ENCODE measurements at places on chromosomes 3 and 15. TPM values are rescaled to one million over a fixed set of nuclear protein-coding genes. Genes with fewer than 3 reads are reported as not detected.

PLA2G4D gene
- total RNA-seq = not detected

SLC28A1 gene
- not detected for total RNA-seq

DNAH12 gene
- total RNA-seq = not detected

- H3K27me3 ChIP-seq = peaks cover 3% of the 10 kb centered on the region
- H3K4me3 ChIP-seq = no peak overlapping the region
- H3K4me1 ChIP-seq = peaks cover 2% of the 10 kb centered on the region
- H3K36me3 ChIP-seq = no peaks in the 10 kb centered on the region
These were observed 79.4 kb downstream of the POLR2M start for GRCh38 chr15:57785959-57786358.

DNA sequence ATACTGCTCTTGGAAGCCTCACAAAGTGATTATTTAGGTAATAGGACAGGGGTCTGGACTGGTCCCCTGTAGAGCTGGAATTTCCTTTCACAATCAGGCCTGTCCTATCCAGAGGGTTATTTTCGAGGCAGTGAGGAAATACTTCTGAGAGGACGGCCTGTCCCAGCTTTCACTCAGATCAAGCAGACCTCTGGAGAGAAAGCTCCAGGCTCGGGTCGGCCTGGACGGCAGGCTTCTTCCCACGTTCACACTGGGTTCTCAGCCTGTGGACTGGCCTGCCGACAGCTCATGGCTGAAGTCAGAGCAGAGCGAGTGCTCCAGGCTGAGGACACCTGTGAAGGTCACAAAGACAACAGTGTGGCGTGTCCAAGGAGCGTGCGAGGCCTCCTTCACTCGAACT, 405.3 kb downstream of the VPS13C start:
- peaks cover 8% of the 10 kb centered on the region for H3K27me3 ChIP-seq
- no peak for DNase-seq
- H3K4me1 ChIP-seq = no peaks in the 10 kb centered on the region
- H3K4me3 ChIP-seq = no peak overlapping the region
- no peak overlapping the region for H3K27ac ChIP-seq

DNA sequence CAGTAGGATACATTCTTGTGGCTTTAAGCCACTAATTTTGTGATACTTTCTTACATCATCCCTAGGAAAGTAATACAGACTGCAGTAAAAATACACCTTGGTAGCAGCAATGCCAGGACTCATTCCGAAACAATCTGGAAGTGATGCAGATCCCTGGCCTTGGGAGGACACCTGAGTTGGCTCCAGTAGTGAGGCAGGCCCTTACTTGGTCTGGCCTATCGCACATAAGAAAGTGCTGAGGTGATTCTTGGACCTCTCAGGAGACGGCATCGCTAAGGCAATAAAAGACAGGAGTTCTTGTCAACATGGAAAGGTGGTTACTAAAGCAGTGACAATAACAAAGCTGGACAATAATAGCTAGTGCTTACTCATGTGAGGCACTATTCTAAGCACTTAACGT, 126.5 kb downstream of the SUCNR1 start:
- no peaks in the 10 kb centered on the region for H3K36me3 ChIP-seq
- no peak overlapping the region for H3K27ac ChIP-seq
- H3K4me1 ChIP-seq = no peaks in the 10 kb centered on the region
- DNase-seq = no peak
- H3K4me3 ChIP-seq = no peak overlapping the region

DNA sequence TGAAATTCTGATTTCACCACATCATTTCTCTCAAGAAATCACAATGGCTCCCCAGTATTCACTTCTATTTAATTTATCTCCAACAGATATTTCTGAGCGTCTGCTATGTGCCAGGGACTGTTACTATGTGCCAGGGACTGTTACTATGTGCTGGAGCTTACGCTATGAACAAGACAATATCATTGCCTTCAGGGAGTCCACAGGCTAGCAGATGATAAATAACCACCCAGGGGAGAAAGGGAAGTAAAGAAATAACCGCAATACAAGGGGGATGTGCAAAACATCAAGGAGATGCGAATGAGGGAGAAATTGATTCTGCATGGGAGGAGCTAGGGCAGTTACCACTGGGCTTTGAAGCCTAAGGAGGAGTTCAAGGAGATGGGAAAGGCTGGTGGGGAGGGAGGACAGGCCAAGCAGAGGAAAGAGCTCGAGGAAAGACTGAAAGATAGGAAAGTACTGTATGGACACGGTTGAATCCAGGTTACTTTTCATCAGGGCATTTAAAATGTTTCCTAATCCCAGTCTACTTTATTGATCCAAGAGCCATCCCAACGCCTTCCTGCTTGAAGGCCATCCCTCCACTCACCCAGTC, 2.5 kb downstream of the THSD4 start:
- H3K4me3 ChIP-seq = no peak overlapping the region
- DNase-seq = no peak
- no peak overlapping the region for H3K27ac ChIP-seq
- no peaks in the 10 kb centered on the region for H3K36me3 ChIP-seq

- DNase-seq = no peak
- no peaks in the 10 kb centered on the region for H3K27me3 ChIP-seq
- no peaks in the 10 kb centered on the region for H3K36me3 ChIP-seq
- H3K27ac ChIP-seq = no peak overlapping the region
These were observed 126.4 kb downstream of the RPLP1 start for GRCh38 chr15:69578787-69579583.

DNA sequence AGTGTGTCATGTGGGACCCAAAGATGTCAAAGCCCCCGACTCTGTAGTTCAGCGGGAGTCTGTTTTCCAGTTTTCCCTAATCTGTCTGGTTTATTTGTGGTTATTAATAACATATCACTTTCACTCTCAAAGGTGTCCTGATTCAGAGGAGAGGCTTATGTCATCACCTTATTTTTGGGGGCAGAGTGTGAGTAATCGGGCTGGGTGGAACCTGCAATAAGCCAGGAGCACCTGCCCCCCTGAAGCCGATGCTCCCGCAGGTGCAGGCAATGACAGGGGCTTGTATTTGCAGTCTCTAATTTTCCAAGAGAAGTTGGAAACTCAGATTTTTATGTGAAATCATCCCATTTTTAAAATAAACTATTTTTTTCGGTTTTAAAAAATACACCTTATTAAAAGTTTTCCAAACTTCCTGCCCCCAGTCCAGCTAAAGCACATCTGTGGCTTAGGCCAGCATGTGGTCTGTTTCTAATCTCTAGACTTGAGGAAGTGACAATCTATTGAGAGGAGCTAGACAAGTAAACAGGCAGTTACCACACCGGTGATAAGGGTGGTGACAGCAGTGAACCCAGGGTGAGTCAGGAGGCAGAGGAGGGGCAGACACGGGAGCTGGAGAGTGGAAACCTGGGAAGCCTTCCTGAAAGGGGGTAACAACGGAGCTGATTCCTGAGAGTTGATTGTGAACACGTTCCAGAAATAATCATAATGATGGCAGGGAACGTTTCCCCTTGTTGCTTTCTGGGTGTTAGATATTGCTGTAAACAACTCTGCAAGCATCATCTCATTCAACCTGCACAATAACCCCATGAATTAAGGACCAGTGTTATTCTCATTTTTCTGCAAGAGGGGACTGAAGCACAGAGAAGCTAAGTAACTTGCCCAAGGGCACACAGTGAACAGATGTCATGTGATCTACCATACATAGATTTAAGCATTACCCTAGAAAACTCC, 37.2 kb downstream of the BHLHE40 start:
- no peak overlapping the region for H3K4me3 ChIP-seq
- peaks cover 2% of the 10 kb centered on the region for H3K27me3 ChIP-seq
- peak overlapping the region; percentile 11 for H3K27ac ChIP-seq

DNA sequence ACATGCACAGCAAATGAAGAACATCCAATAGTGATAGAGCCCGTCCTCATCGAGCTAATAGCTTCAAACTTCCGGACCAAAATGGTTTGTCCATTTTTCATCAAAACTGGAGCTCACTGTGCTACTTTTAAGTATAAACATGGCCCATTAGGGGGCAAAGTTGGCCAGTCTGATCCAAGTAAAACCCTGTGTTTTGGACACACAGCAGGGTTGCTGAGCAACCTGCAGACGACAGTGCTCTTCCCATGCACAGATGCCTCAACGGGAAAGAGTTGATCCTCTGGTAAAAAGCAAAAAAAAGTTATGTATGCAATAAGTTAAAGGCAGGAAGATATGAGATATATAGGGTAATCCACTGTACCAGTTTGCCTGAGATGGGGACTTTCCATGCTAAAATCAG, 244.0 kb upstream of the THBS1 start:
- no peaks in the 10 kb centered on the region for H3K36me3 ChIP-seq
- H3K4me3 ChIP-seq = no peak overlapping the region
- H3K27ac ChIP-seq = no peak overlapping the region
- no peak for DNase-seq

GRCh38 chr3:105367406-105368213, 901 bp downstream of the ALCAM start:
- DNase-seq = peak; percentile 94
- peaks cover 21% of the 10 kb centered on the region for H3K27me3 ChIP-seq
- H3K4me3 ChIP-seq = peak overlapping the region; percentile 89
- H3K27ac ChIP-seq = peak overlapping the region; percentile 97
- H3K36me3 ChIP-seq = no peaks in the 10 kb centered on the region
